ENCODE measurements at places on chromosomes 6 and 20.

DNA sequence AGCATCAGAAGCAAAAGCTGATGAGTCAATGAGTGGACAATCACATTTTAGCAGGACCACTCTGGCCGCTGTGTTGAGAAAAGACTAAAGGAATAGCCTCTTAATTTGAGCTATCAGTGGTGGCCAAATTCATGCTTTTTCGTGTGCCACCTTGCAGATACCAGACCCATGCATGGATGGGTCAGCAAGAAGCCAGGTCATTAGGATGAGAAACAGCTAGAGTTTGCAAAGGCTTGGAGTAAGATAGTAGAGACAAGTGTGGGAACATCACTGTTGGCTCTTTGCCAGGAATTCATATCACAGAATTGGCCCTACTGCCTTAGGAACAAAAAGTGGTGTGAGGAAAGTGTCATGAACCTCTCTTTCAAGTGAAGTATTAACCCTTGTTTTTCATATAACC, 25.5 kb downstream of the MRAP2 start:
- DNase-seq: no peak

DNA sequence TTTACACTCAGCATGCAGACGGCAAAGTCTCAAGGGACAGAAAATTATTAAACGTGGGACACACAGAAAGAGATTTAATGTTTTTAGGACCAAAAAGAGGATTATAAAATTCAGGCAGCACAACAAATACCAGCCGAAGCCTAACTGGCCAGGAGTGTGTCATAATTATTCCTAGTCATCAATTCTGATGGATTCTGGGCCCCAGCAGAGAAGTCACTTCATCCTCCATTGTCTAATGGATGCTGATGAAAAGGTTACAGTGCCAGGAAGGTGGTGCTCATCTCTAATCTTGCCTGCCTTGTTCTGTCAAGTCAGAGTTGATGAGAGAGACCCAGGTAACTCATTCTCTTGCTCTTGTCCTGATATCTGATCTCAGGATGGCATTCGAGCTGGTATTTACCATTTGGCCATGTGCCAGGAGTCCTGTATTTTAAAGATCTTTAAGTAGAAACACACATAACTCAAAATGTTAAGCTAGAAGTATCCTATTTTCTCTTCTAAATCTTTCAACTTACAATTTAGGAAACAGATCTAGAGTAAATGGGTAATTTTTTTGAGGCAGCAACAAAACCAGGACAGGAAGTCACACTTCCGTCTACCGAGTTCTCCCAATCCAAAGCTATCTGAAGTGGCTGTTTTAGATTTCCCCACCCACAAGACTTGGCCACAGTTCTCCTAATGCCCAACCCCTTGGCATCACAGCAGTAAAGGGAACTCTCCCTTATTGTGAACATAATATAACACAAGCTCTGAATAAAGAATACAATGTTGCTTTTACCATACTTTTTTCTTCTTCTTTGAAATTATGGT, 50.0 kb downstream of the ADAT2 start:
- peak; percentile 44 for DNase-seq

- DNase-seq: no peak
Measured at GRCh38 chr6:2746557-2747061, 4.1 kb downstream of the MYLK4 start.

DNA sequence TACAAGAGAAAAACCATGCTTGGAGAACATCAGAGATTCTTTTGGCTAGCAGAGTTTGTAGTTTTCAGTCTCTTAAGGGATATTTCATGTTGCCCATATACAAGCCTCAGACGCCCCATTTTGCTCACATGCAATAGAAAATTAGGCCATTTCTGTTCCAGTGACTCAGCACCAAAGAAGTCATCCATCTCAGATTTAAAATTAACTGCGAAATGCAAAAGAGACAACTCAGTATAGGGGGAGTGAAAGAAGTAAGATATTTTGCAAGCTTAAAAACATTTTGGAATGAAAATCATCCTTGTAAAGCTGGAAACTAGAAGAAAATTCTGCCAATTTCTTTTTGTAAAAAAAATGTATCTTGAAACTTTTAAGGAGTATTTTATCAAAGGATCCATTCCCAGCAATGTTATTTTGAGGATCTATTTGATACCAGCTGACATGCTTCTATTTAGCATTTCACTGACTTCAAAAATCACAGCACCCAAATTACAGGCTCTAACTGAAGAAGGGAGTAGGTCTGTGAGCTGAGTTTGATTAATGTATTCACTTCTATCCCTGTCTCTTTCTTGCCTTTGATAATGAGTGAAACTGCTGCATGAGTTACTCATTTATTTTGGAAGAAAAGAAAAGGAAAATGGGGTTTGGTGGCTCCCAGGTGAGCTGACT, 223.7 kb upstream of the SULF2 start:
- no peak for DNase-seq

DNA sequence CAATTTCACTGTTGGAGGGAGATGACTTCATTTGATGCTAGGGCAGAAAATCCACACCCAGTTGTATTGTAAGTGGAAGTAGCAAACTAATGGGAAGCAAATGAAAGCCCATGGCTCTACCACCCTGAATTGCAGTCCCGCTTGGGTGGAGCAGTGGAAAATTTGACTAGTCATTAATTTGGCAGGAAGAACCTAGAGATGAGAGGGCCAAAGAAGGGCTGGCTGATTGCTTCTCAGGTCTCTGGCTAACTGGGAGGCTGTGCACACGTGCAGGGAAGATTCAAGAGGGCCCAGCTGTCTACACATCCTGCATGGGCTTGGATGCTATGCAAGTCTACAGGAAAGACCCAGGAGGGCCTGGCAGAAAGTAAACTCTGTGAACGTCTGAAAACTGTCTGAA, 466.2 kb downstream of the TFAP2A start:
- no peak for DNase-seq

GRCh38 chr6:1892716-1893115, 283.0 kb downstream of the FOXC1 start:
- DNase-seq: no peak

GRCh38 chr20:46057856-46058598, 29.0 kb downstream of the SLC12A5 start:
- DNase-seq: no peak

GRCh38 chr20:44856442-44856841, 29.1 kb upstream of the YWHAB start:
- DNase-seq: no peak

DNA sequence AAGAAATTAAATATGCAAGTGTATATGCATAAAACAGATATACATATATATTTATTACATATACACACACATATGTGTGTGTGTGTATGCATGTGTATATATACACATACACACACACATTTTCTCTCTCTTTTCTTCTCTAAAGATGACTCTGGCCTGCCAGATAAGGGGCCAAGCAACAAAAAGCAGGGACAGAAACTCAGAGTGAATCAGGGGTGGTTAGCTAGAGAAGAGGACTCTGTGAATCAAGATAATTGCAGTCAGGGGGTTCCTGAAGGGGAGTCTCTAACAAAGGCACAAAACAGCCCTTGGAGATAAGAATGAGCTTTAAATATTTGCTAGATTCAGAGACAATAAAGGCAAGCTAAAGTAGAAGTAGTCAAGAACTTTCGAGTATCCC, 650.5 kb downstream of the UTRN start:
- no peak for DNase-seq

DNA sequence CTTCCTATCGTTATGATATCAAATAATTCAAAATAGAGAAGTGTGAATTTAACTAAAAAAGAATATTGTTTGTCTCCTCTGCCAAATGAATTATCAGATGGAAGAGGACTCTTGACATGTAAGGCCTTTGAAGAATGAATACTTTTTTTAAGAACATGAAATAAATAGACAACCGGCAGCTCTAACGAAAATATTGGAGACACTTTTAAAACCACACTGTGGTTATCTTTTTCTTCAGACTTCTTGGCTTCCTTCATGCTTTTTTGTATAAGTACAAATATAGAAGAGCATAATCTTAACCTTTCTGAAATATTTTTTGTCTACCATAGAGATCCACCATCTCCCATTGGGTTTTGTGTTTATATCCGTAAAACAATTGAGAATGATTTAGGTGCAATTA, 115.2 kb upstream of the SCGN start:
- DNase-seq: no peak

- DNase-seq: no peak
Measured at GRCh38 chr6:21027507-21027906, 493.2 kb downstream of the CDKAL1 start.

DNA sequence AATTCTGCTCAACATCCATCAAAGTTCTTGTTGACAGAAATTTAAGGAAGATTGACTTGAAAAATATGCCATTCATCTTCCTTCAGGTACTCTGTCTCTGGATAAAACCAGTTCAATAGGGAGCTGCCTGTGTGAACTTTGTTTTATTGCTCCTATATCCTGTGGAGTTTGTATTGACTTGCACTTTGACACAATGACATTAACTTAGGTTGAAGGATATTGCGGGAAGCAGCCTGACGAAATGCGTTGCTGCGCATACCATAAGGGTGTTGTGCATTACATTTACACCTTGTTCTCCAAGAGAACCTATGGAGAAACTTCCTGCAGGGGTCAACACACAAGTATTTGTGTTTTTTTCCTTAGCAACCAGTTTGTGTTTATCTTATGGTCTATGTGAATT, 185.4 kb upstream of the GRIK2 start:
- DNase-seq: no peak

- peak; percentile 51 for DNase-seq
Measured at GRCh38 chr6:33716890-33717632, 5.6 kb upstream of the UQCC2 start.

DNA sequence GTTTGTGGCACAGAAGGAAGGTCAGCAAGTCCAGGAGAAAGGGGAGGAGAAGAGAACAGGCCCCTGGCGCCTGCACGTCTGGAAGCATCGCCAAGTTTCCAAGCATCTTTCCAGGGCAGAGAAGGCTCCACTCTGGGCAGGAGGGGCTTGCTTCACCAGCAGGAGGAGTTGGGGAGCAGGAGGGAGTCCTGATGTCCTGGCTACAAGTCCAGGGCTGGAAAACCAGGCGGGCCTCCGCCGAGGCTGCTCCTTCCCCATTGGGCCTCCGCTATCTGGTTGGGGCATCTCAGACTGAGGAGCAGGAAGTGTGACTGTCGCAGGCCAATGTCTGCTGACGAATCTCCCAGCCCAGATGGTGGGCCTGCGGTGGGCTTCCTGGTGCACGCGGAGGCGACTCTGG, 421.9 kb downstream of the PREX1 start:
- no peak for DNase-seq

DNA sequence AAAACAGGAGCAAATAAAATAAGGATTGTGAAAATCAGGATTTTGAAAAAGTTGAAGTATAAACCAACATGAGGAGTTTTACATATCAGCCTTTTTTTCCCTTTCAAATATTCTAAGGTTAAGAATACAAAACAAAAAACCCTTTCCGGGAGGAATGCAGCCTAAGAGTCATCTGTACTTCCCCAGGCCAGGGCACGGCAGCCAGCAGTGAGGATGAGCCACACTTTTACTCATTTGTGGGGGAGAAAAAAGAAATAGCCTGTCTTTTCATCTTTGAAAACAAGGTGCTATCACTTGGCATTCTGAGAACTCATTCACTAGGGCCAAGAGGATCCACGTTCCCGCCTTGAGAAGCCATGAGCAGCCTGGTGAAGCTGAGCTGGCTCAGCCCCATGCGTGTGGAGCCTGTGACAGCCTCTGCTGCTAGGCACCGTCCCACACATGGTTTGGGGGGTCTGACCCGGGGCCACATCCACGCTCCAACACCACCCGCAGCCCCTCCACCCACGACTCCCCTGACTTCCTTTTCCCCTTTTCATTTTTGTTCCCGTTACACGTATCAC, 11.2 kb downstream of the SLC22A1 start:
- no peak for DNase-seq

DNA sequence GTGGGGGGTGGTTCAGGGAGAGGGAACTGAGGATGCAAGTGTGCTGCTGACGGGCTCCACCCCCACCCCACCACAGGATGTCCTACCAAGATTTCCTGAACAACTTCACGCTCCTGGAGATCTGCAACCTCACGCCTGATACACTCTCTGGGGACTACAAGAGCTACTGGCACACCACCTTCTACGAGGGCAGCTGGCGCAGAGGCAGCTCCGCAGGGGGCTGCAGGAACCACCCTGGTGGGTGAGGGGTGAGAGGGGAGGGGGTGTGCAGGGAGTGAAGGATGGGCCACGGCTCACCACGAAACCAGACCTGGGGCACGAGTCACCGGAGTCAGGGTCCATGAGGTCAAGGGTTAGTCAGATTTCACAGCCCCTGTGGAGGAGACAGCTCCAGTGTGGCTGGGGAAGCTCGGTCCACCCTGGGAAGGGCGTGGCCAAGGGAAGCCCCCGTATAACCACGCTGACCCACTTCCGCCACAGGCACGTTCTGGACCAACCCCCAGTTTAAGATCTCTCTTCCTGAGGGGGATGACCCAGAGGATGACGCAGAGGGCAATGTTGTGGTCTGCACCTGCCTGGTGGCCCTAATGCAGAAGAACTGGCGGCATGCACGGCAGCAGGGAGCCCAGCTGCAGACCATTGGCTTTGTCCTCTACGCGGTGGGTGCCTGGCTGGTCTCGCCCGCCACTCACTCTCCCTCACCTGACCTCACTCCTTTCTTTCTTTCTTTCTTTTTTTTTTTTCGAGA, 18.3 kb downstream of the CAPN11 start:
- no peak for DNase-seq

DNA sequence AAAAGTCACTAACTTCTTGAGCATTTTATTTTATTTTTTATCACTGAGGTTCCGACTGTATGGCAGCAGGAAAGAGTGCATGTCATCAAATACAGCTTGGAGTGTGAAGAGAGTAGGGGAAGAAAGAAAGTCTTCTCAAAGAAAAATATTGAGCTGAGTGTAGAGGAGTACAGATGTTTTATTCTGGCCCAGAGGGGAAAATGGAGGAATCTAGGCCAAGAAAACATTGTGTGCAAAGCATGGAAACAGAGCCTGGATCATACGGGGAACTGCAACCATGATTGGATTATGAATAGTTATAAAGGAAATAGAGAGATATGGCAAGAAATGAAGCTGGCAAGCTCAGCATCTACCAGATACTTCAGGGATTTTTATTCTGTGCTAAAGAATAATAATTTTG, 104.2 kb upstream of the SCGN start:
- no peak for DNase-seq

DNA sequence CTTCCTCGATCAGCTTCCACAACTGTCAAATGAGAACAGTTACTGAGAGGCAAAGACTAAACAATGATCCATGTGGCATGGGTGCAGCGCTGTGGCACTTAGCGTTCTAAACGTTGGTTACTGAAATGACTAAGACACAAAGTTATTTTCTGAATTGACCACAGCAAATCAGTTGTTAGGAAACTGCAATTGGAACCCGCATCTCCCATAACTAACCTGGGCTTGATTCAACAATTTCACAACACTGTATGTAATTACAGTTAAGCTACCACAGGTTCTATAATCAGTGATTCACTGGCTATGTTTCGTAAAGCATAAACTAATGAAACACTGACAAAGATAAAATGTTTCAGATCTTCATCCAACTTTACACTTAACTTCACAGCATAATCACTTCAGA, 12.5 kb downstream of the WDR27 start:
- no peak for DNase-seq
